NCI-H1436 treated with DMSO at 0.1 percent for 48 hours (cell line): ENCODE measurements at places on chromosomes 4 and X.

DNA sequence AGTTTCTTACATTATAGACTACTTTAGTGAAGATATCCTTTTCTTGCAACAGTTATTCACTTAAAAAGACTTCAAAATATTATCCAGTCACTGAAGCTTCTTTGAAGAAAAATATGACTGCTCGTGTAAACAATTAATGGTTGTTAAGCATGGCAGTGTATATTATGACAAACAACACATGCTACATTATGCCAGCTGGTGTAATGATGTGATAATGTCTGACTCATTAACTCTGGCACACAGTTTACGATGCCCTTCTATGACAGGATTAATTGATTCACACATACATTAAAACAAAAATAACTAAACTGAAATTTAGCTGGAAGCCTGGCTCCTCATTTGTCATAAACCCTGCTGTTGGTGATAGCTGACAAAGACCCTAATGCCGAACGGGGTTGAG lies 22.4 kb downstream of the GK2 start:
- DNase-seq = no peak

GRCh38 chr4:116320859-116321258 lies 764.5 kb downstream of the TRAM1L1 start:
- no peak for DNase-seq

- no peak for DNase-seq
These were observed 52.2 kb upstream of the FAT1 start for GRCh38 chr4:186775902-186776301.

- no peak for DNase-seq
These were observed 31.2 kb downstream of the PHEX start for GRCh38 chrX:22063284-22063683.

GRCh38 chr4:20151436-20151835 lies 100.3 kb upstream of the SLIT2 start:
- DNase-seq = no peak

DNA sequence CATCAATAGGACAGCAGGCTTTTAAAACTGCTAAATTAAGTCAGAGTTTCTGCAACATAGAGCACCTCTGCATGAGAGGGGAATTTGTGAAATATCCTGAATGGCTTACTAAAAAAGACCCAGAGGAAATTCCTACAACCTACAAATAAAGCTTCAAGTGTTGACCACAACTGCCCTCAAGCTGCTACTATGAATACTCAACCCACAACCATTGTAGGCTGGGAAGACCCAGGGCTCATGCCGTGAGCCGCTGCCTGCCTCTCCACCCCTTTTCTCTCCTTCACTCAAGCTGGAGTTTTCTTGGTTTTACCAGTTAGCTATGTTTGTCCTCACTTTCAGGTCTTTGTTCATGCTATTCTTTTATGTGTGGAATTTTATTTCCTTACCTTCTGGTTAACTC lies 151.6 kb downstream of the EMCN start:
- no peak for DNase-seq

- no peak for DNase-seq
These were observed 12.4 kb upstream of the ADH7 start for GRCh38 chr4:99447513-99447912.

DNA sequence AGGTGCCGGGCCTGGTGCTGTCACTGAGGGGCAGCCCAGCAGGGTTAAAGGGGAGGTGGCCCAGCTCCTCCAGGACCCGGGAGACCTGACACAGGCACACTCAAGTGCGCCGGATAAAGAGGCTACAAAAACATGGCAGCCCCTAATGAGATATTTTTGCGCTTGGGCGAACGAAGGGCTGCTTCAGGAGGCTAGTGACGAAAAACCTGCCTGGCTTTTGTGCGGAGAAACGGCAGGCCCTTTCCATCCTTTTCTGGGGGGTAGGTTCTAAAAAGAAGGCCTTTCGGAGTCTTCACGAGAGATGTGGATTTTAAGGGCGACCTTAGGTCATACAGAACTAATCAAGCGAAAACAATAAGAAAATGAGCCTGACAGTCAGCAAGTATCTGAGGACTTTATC lies 35.5 kb downstream of the HELT start:
- DNase-seq = no peak

GRCh38 chr4:153566631-153567150 lies 100.5 kb downstream of the TMEM131L start:
- DNase-seq = no peak

DNA sequence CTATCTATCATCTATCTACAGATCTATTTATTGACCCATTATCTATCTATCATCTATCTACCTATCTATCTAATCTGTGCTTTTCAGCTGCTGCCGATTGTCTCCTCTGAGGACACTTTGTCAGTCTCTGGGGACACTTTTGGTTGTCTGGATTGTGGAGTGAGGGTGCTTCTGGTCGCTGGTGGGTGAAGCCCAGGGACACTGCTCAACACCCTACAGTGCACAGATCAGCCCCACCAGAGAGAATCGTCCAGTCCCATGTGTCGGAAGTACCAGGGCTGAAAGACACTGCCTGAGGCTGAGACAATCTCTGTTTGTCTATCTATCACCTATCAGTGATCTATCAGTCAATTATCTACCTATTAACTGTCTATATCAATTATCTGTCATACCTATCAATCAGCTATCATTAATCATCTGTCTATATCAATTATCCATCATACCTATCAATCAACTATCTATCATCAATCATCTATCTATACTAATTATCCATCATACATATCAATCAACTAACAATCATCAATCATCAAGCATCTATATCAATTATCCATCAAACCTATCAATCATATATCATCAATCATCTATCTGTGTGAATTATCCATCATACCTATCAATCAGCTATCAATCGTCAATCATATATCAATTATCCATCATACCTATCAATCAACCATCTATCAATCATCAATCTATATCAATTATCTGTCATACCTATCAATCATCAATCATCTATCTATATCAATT lies 70.0 kb upstream of the PPP2R3B start:
- no peak for DNase-seq

GRCh38 chr4:70808151-70808550 lies 31.5 kb downstream of the GRSF1 start:
- no peak for DNase-seq

DNA sequence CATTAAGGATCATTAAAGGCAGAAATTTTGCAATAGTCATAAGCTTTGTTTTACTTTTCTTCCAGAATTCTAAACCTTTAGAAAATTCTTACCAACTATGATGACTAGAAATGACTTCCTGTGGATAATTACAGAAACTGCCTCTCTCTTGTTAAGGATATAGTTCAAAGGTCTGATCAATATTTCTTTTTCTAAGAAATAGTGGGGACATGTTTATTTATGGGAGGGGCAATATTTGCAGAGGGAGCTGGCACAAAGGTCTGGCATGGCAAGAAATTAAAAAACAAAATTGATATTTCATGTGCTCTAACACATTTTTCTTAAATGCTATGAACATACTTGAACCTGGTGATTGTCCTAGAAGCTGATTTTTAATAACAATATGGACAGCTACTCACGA lies 448.9 kb downstream of the KCTD8 start:
- DNase-seq = no peak

- no peak for DNase-seq
These were observed 313.8 kb downstream of the CAMK2D start for GRCh38 chr4:113447769-113448168.

DNA sequence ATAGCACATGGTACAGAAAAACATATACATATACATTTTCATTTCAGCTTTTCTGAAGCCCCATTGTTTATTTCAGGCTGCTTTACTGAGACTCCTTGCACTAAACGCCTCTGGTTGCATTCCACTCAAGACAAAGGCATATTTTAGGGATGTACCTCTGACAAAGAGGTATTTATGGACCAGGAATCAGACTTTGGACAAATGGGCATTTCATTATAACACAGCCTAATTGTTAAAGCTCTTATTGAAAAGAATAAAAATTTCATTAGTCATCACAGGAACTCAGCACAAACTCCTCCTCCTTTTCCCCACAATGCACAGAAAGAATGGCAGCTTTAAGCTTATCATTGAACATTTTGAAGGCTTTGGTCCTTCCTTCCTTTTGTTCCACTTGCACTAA lies 62.9 kb upstream of the UGT8 start:
- DNase-seq = no peak

DNA sequence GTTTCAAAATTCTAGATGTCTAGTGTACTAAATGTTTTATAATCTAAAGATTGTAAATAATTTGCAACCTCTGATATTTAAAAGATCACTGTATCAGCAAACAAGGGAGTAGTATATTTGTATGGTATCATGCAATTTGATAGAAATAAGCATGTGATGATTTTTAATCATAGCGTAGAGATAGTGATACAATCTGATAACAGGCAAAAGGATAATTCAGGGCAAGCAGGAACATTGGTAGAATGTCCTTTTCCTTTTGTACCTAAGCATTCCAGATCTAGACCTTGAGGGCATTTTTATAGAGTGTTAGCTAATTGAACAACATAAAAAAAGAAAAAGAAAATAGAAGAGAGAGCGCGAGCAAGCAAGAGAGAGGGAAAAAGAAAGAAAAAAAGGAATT lies 1.4 kb downstream of the ANK2 start:
- no peak for DNase-seq
